Ammon's horn (tissue), 1 donor: ENCODE measurements at places on chromosomes 1 and 21.

DNA sequence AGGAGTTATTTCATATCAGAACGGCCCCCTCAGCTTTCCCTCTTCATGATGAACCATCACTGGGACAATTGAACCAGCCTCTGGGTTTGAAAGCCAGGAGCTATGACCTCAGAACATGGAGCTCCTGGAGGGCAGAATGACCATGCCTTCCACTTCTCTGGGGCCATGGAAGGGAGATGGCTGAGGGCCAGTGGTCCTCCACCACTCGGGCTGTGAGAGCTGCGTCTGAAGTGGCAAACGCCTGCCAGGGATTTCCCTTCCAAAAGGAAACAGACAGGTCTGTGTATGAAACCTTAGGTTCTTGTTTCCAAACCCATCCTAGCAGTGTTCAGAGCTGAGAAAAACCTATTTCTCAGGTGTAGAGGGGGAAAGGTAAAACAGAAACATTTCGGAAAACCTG lies 22.5 kb downstream of the PKP1 start:
- DNase-seq, result no peak

GRCh38 chr21:44927587-44928461 lies 7.1 kb upstream of the ITGB2 start:
- no peak for DNase-seq

- DNase-seq, result no peak
Observed at GRCh38 chr1:98323906-98324358, 337.6 kb upstream of the SNX7 start.

- peak; percentile 55 for DNase-seq
Observed at GRCh38 chr1:236502972-236503639, 20.7 kb upstream of the LGALS8 start.

- no peak for DNase-seq
Observed at GRCh38 chr1:174103766-174104165, 55.6 kb upstream of the RABGAP1L start.

GRCh38 chr1:59081795-59082194 lies 215.1 kb upstream of the FGGY start:
- no peak for DNase-seq

- no peak for DNase-seq
Observed at GRCh38 chr1:47187231-47187925, 2.5 kb downstream of the PDZK1IP1 start.

- peak; percentile 86 for DNase-seq
Observed at GRCh38 chr1:230176871-230177411, 109.9 kb downstream of the GALNT2 start.

DNA sequence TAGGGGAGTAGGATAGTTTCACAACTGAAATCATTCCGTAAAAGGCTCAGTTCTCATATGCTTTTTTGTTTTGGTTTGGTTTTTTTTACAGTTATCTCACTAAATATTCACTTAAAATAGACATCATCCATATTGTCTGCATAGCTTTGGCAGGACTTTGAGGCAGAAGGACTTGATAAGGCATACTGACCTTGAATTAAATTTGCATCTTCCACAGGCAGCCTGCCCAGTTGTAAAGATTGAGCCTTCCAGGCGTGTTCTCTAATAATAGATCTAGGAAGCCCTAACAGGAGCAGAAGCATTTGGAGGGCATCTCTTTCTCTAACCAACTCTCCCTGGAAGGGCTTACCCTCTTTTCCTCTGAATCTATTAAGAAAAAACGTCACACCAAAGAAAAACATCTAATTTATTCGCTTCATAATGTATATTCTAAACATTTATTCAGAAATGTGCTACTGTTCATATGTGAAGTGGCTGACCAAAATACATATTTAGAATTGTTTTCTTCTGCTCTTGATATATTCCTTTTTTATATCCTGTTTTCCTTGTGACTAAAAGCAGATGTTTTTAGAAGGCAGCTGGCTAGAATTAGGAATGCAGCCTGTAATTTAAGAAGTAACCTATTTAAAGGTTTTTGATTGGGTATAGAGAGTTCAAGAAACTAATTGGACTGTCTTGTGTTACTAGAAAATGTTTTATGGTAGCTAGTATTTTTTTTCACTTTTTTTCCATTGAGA lies 20.2 kb downstream of the DESI2 start:
- DNase-seq, result no peak

DNA sequence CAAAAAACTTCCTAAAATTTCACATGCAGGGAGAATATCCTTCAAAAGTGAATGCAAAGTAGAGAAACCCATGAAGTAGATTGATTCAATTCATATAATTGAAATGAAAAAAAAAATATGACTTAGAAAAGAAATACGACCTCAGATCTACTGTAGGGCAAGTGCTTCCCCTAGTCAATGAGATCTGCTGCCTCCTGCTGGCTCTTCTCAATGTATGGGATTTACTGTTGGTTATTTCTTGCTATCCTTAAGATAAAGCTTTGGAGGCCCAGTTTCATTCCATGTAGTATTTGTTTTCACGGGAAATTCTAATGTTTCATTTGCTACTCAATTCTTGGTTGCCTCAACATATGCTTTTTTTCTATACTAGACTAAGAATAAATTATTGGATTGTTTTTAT lies 46.2 kb downstream of the ZNF648 start:
- DNase-seq, result no peak

GRCh38 chr1:200674838-200675587 lies 5.3 kb upstream of the DDX59 start:
- no peak for DNase-seq

- DNase-seq, result peak; percentile 77
Observed at GRCh38 chr1:167059045-167059808, 30.9 kb downstream of the GPA33 start.

DNA sequence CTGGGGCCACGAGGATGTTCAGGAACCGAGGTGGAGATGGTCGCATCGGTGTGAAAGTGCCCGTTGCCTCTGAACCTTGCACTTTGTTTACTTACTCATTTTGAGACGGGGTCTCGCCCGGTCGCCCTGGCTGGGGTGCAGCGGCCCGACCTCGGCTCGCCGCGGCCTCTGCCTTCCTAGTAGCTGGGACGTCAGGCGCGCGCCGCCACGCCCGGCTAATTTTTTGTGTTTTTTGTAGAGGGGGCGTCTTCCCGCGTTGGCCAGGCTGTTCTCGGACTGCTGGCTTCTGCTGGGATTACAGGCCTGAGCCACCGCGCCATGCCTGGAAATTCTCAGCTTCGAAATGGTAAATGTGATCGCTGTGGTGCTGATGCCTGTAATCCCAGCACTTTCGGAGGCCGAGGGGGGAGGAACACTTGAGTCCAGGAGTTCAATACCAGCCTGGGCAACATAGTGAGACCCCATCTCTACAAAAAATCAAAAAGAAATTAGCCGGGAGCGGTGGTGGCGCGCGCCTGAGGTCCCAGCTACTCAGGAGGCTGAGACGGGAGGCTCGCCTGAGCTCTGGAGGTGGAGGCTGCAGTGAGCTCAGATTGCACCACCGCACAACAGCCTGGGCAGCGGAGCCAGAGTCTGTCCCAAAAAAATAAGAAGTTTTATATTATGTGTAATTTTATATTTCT lies 684 bp upstream of the MRPL20 start:
- DNase-seq, result no peak

- DNase-seq, result no peak
Observed at GRCh38 chr1:22454476-22455056, 2.9 kb downstream of the ZBTB40 start.

GRCh38 chr1:192489047-192489446 lies 86.5 kb upstream of the RGS1 start:
- no peak for DNase-seq

GRCh38 chr1:116916533-116917445 lies 7.1 kb downstream of the PTGFRN start:
- peak; percentile 68 for DNase-seq

- DNase-seq, result peak; percentile 42
Observed at GRCh38 chr1:234478152-234478480, 863 bp downstream of the TARBP1 start.

DNA sequence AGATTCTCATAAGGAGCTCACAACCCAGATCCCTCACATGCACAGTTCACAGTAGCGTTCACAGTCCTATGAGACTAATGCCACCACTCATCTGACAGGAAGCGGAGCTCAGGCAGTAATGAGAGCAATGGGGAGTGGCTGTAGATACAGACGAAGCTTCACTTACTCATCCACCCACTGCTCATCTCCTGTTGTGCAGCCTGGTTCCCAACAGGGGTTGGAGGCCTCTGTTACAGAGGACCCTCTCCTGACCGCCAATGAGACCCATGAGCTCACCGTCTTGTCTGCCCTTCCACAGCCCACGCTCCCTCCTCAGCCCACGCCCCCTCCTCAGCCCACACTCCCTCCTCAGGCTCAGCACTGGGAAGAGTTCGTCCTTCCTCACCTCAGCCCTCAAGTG lies 39.6 kb downstream of the RSPH1 start:
- no peak for DNase-seq

GRCh38 chr1:63316984-63317816 lies 5.2 kb upstream of the FOXD3 start:
- DNase-seq, result no peak

GRCh38 chr21:16535102-16535422 lies 805.3 kb downstream of the USP25 start:
- peak; percentile 92 for DNase-seq

GRCh38 chr21:43944078-43944633 lies 68.0 kb upstream of the TRAPPC10 start:
- DNase-seq, result no peak

DNA sequence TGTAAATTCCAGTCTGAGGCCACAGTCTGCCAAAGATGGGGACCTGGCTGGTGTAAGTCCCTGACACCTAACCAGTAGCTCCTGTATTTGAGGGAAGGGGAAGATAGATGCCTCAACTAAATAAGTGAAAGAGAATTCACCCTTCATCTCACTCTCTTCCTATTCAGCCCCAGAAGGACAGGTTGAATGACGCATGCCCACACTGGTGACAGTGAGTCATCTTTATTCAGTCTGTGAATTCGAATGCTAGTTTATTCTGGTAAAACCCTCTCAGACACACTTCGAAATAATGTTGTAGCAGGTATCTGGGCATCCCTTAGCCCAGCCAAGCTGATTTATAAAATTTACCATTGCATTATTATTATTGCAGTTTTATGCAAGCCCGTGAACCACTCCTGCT lies 617.0 kb upstream of the PRMT6 start:
- DNase-seq, result peak; percentile 2

- no peak for DNase-seq
Observed at GRCh38 chr1:1460540-1461130, 10.9 kb upstream of the ATAD3B start.

DNA sequence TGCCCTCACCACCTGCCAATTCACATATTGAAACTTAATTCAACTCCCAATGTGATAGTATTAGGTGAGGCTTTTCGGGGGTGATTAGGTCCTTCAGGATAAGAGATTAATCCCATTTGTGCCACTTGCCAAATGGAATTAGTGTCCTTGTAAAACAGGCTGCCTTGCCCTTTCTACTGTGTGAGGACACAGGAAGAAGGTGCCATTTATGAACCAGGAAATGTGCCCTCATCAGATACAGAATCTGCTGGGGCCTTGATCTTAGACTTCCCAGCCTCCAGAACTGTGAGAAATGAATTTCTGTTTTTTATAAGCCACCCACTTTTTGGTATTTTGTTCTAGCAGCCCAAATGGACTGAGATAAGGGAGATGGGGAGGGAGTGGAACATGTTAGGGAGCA lies 39.1 kb upstream of the AGL start:
- DNase-seq, result no peak

- DNase-seq, result no peak
Observed at GRCh38 chr1:200877010-200877409, 4.2 kb downstream of the GPR25 start.

DNA sequence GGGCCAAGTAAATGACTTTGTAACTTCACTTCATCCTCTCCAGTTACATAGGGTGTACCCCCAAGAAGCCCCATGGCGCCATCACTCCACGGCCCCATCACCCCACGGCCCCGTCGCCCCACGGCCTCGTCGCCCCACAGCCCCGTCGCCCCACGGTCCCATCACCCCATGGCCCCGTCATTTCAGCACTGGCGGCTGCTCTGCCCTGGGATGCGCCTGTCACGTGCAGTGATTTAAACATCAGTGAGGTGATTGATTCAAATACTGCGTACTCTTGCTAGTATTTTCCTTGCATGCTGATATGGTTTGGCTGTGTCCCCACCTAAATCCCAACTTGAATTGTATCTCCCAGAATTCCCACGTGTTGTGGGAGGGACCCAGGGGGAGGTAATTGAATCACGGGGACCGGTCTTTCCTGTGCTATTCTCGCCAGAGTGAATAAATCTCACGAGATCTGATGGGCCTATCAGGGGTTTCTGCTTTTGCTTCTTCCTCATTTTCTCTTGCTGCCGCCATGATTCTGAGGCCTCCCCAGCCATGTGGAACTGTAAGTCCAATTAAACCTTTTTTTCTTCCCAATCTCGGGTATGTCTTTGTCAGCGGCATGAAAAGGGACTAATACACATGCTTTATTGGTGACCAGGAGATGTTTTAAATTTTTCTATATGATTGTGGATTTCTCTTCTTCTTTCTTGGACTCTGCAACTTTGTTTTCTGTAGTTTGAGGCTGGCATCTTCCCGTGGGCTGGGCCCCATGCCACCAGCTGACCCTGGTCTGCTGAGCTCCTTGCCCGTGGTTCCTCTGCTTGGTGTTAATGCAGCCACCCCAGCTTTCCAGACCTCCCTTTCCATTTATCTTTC lies 50.1 kb upstream of the PCBP3 start:
- no peak for DNase-seq

DNA sequence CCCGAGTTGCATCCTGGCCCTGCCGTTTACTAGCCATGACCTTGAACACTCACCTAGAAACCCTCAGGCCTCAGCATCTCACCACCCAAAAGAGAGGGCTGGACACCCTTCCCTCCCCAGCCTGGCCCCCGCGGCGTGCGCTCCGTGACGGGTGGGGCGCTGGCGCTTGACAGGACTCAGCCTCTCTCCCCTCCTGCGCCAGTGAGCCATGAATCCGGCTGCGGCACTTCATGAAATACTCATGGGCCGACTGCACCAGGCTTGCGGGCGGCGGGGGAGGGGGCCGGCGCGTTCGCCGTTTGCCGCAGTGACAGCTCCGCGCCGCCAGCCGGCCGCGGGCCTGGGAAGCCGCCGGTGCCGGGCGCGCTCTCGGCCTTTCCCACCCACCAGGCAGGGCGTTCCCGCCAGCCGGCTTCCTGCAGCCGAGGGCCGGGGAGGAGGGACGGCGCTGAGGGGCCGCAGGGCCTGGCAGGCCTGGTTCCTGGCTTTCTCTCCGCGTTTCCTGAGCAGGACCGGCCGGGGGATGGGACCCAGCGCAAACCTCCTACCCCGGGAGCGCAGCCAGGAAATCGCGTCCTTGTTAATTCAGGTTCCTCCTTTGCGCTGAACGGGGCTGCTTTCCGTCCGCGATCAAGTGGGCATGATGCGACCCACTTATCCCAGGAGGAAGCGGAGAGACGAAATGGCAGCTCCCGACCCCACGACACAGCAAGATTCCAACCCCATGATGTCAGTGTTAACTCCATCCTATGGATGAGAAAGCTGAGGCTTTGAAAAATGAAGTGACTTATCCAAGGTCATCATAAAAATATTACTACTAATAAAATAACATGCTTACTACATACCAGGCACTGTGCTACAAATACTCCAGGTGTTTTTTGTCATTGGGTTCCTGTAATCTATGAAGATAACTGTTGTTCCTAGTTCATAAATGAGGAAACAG lies 9.1 kb upstream of the LUZP1 start:
- peak; percentile 62 for DNase-seq
